ENCODE measurements at places on chromosomes 7 and 10.
A peak's percentile ranks its signal among the peaks of the same experiment; 100 is the strongest.

- no peak for DNase-seq
Observed at GRCh38 chr7:31028417-31028992, 23.6 kb upstream of the ADCYAP1R1 start.

- no peak for DNase-seq
Observed at GRCh38 chr7:159227433-159227832, 82.8 kb upstream of the VIPR2 start.

DNA sequence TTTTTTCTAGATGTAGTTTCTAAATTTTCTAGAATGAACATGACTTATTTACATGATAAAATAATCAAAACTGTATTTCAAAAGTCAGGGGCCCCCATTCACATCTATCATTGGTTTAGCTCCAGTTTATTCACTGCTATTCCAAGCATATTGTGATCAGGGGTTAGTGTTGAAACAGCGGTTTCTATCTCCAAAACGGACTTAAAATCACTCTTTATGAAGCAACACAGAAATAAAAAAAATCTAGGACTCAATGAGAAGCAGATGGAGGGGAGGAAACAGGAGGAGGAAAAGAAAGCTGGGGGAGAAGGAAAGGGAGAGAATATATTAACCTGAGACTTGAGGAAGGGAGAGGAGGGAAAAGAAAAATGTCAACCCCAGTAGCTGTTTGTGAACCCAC, 14.8 kb upstream of the CH25H start:
- no peak for DNase-seq

DNA sequence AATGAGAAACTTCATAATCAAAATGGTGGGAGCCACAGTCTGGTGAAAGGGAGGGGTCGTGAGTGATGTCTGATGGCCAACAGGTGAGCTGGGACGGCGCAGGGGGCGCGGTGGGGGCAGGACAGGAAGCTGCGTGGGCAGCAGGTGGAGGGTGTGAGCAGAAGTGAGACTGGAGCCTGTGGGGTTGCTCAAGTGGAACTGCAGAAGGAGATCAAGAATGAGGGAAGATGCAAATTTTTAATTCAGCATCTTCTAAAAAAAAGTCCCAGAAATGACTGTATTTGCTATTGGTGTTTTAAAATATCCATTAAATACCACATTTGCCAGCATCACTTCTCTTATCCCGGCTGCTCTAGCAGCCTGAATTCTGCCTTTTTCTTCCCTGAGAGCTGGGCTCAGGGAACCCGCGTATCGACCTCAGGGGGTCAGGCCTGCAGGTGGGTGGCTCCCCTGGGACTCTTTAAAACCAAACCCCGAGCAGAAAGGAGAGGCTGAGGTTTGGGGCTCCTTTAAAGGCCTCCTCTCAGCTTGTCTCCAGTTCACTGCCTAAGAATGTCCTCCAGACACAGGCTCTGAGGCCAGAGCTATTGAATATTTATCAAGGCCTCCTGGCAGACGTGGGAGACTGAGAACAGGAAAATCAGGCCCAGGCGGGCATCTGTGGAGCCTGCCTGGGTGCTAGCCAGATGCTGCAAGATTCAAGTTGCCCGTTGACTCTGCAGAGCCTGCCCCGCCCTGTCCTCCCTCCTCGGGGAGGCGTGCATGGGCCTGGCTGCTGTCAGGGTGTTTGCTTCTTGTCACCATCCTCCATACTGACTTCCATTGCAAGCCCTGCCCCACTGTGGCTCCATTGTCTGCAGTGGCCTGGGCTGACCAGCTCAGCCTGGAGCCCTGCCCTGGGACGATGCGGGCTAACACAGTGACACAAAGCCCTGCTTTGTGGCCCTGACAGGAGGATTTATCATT, 53.9 kb downstream of the SYPL1 start:
- no peak for DNase-seq

GRCh38 chr10:89007129-89007893, 16.7 kb downstream of the FAS start:
- DNase-seq: no peak

- DNase-seq: no peak
Observed at GRCh38 chr10:114304571-114305421, 65.7 kb downstream of the VWA2 start.

- DNase-seq: no peak
Observed at GRCh38 chr10:93760490-93760889, 2.8 kb downstream of the LGI1 start.

GRCh38 chr7:152180587-152180986, 155.1 kb downstream of the GALNT11 start:
- no peak for DNase-seq

- no peak for DNase-seq
Observed at GRCh38 chr7:156604311-156604710, 36.3 kb upstream of the RNF32 start.

DNA sequence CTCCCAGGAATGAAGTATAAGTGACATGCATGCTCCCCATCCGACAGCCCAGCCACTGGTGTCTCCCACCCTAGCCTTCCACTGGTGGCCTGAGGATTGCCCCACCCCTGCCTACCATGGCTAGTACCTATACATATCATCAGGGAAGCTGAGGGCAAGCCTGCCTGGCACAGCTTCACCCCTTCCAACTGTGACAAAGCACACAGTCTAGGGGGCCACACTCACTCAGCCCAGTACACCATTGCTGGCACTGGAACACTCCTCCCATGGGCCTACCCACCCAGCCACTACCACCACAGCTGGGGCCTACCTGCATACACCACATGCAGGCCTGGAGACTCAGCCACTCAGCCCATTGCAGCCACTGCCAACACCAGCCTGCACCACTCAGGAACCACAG, 393.1 kb upstream of the STEAP1 start:
- DNase-seq: no peak

DNA sequence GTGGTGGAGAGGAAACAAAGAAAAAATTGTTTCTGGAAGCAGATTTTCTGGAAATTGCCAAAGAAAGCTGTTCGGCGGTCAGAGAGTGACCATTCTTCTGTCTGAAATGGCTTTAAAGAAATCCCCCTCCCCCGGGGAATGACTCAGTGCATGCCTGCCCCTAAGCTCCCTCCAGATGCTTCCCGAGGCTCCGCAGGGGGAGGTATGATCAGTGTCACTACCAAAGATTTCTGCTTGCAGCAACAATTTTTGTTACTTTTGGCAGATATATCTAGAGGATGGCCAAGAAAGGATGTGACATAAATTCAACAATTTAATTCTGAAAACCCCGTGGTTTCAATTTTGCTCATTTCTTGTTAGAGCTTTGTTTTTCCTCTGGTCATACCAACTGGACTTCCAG, 163.9 kb downstream of the JCAD start:
- peak; percentile 86 for DNase-seq

DNA sequence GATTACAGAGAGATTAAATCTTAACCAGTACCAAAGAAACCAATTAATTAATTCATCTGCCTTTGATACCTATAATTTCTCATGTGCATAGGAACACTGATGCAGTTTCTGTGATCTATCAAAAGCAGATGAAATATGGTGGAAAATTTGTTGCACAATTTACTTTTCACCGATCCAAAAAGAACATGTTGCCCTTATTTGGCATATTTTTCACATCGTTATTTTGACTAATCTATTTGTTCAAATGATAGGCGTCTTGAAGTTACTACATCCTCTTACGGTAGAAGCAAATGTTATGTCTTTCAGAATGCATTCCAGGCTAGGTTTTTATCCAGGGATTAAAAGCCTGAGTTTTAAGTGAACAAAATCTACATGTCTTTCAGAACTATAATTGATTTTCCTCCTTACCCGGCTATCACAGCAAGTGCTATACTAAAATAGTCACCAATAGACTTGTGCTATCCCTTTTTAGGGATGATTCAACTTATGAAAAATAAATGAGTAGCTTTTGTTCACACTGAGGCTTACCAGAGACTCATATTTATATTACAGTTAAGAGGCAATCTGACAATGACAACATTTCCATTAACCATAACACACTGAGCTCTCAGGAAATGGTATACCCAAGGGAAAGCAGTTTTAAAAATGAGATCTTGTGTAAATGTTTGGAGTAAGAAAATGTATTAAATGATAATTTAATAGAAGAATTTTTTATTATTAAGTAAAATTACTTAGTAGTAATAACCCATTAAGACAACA, 16.8 kb upstream of the TES start:
- DNase-seq: no peak

- DNase-seq: no peak
Observed at GRCh38 chr7:3909128-3909527, 608.1 kb downstream of the SDK1 start.

DNA sequence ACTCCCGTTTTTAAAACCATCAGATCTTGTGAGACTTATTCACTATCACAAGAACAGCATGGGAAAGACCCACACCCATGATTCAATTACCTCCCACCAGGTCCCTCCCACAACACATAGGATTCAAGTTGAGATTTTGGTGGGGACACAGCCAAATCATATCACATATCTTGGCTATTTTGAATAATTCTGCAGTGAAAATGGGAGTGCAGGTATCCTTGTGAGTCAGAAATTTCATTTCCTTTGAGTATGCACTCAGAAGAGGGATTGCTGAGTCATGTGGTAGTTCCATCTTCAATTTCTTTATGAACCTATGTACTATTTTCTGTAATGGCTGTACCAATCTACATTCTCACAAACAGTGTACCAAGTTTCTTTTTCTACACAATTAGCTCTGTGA, 125.8 kb downstream of the ANKRD7 start:
- DNase-seq: no peak

- no peak for DNase-seq
Observed at GRCh38 chr10:53076948-53077347, 304.4 kb upstream of the MBL2 start.

DNA sequence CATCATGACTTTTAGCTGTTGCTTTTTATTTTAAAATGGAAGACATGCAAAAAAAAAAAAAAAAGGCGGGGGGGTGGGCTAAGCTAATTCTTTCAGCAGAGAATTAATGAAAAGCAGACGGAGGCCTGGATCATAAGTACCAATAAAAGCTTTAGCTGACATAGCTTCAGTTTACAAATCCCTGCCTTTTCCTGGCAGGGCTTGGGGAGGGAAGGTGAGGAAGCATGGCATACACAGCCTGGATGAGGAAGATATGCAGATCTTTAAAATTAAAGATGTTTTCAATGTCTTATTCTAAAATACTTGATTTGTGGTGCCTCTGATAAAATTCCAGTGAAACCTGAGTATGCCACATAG, 57.0 kb downstream of the ICA1 start:
- DNase-seq: no peak

DNA sequence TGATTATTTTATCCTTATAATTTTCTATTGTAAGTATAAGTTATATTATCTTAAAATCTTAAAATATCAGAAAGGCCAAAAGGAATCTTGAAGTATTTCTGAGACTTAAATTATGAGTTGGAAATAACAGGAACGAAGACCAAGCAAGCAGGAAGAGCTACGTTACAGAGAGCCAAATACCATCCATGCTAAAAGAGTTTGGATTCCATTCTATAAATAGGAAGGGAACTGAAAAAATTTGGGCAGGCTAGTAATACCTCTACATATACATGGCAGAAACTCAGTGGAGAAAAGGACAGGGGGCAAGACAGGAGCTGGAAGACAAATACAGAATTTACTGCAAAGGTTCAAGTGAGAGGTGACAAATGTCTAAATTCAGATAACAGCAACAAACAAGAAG, 16.7 kb downstream of the ITGB1 start:
- no peak for DNase-seq

GRCh38 chr7:101436857-101437576, 74.3 kb downstream of the COL26A1 start:
- DNase-seq: no peak

GRCh38 chr7:112946350-112946749, 140.3 kb downstream of the GPR85 start:
- no peak for DNase-seq

DNA sequence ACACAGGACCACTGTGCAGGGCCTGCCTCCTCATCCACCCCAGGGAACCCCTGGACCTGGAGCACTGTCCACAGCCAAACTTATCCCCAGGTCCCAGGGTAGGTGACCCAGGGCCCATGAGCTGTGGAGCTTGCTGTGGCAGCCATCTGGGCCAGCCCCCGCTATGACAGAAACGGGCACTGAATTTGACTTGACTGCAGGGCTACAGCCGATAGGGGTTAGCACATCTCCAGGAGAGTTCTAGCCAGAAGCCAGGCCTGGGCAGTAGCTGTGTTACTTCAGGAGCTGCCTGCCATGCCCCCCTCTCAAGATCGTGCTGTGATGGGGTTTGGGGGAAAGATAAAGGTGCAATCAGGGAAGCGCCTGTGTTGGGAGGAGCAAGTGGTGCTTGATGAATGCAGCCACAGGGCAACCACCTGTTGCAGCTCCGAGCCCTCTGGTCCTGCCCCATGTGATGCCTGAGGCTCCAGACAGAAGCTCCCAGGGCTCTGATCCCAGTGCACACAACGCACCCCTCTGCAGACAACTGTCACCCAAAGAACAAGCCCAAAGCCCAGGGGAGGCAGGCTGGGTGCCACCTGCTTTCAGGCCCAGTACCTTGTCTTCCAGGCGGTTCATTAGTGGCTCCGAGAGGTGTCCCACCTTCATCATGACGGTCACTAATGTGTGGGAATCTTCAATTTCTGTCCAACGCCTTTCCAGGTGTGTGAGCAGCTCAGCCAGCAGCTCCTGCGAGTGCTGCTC, 6.5 kb downstream of the TBRG4 start:
- no peak for DNase-seq
